Upper lobe of right lung (tissue), 1 donor: ENCODE measurements at places on chromosomes 5 and 9. TPM values are rescaled to one million over a fixed set of nuclear protein-coding genes. Genes with fewer than 3 reads are reported as not detected.

CCL28 gene
- total RNA-seq = 7.7 TPM

DNA sequence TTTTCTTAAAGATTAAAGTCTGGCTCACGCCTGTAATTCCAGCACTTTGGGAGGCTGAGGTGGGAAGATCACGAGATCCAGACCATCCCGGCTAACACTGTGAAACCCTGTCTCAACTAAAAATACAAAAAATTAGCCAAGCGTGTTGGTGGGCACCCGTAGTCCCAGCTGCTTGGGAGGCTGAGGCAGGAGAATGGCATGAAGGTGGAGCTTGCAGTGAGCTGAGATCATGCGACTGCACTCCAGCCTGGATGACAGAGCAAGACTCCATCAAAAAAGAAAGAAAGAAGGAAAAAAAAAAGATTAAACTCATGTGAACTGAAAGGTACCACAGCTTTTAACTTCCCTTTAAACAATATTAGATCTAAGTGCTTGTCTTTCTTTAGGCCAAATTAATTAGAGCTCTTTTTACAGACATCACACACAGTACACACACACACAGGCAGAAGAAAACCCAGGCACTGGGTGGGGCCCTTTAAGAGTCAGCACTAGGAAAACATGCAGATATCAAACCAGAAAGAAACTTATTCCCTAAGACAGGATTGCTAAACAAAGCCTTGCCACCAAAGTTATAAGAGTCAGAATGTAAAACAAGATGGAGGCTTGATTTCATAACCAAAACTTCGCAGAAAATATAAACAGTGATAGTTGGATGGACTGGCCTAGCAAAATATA, 29.3 kb upstream of the UHRF2 start:
- no peaks in the 10 kb centered on the region for H3K4me1 ChIP-seq
- no peak for DNase-seq
- H3K27ac ChIP-seq = no peak overlapping the region
- no peaks in the 10 kb centered on the region for H3K36me3 ChIP-seq

DNA sequence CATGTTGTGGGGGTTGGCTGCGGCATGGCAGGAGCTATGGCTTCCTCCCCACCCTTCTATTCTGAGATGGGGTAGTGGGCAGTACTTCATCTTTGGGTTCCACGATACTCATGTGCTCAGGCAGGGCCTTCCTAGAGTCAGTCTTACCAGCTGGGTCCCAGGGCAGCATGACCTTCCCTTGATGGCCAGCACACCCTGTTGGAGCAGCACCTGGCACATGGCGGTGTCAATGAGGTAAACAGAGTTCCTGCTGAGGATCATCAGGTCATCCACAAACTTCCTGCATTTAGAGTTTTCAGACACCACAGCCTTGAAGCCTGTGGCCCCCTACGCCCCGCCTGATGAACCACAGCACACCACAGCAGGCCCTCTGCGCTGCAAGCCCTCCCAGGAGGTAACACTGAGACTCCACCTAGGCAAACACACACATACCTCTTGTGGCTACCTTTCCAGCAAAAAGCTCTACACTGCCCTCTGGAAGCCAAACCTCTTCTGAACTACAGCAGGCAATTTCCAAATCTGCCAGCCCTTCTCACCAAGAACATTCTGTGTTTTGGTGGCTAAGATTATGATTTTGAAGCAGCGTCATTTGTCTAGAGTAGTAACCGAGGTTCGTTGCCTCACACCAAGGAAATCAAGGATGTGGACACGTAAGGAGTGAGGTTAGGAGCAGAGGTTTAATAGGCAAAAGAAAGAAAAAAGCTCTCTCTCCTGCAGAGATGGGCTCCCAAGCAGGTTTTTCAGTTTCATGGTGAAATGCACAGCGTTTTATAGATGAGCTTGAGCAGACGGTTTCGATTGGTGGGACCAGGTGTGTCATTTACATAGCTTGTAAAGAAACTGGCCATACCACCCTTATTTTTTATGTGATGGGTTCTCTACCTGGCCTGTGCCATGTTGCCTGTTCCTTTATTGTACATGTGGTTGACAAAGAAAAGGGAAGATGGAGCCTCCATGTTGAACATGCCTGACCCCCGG, 20.3 kb upstream of the TMEM174 start:
- H3K4me3 ChIP-seq = no peak overlapping the region
- DNase-seq = no peak
- no peaks in the 10 kb centered on the region for H3K27me3 ChIP-seq
- H3K27ac ChIP-seq = no peak overlapping the region

DNA sequence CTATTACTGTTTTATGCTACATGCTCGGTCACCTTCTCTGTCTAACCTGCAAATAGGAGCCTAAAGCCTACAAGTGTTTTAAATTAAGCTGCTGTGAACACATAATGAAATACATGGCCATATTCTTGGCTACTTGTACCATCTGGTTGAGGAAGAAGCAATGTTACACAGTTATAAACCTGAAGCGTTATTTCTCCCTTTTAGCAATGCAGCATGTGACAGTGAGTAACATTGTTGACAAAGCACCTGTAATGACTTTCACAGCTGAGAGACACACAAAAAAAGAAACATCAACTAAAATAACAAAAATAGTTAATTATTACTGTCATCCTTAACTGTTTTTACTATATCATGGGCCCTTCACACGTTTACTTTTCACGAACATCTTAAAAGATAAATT, 146.9 kb downstream of the RORB start:
- no peak overlapping the region for H3K27ac ChIP-seq
- no peaks in the 10 kb centered on the region for H3K4me1 ChIP-seq
- DNase-seq = no peak

GRCh38 chr5:6733411-6734242, 20.4 kb downstream of the TENT4A start:
- H3K4me3 ChIP-seq = no peak overlapping the region
- no peak for DNase-seq
- no peaks in the 10 kb centered on the region for H3K27me3 ChIP-seq
- peaks cover 59% of the 10 kb centered on the region for H3K4me1 ChIP-seq
- peaks cover 12% of the 10 kb centered on the region for H3K36me3 ChIP-seq

- peaks cover 74% of the 10 kb centered on the region for H3K36me3 ChIP-seq
- H3K4me3 ChIP-seq = no peak overlapping the region
- H3K4me1 ChIP-seq = no peaks in the 10 kb centered on the region
- H3K27me3 ChIP-seq = no peaks in the 10 kb centered on the region
Observed at GRCh38 chr5:37015795-37016666, 139.5 kb downstream of the NIPBL start.

- no peaks in the 10 kb centered on the region for H3K27me3 ChIP-seq
- no peak for DNase-seq
- H3K36me3 ChIP-seq = no peaks in the 10 kb centered on the region
- peaks cover 17% of the 10 kb centered on the region for H3K4me1 ChIP-seq
- no peak overlapping the region for H3K27ac ChIP-seq
- H3K4me3 ChIP-seq = peak overlapping the region; percentile 78
Observed at GRCh38 chr5:132295505-132296411, 1.6 kb downstream of the SLC22A4 start.

GRCh38 chr9:115930472-115930871, 223.1 kb upstream of the PAPPA start:
- no peak for DNase-seq
- H3K27ac ChIP-seq = no peak overlapping the region
- H3K4me1 ChIP-seq = no peaks in the 10 kb centered on the region
- H3K4me3 ChIP-seq = no peak overlapping the region

DNA sequence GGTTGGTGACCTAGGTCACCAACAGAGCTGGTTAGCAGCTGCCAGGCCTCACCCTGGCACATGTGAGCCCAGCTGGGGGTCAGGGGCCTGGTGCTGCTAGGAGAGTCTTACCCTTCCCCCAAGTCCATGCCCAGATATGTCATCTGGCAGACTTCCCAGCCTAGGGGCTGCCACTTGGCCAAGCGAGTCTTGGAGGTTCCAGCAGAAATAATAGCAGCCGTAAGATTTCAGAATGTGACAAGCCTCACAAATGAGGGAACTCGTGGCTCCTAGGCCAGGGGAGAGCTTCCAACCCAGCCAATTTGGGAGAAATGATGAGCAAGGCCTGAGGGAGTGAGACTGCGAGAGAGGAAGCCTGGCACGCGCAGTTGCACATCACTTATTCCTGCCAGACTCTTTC, 11.1 kb downstream of the URM1 start:
- no peaks in the 10 kb centered on the region for H3K27me3 ChIP-seq
- DNase-seq = no peak
- no peak overlapping the region for H3K4me3 ChIP-seq
- no peaks in the 10 kb centered on the region for H3K4me1 ChIP-seq
